ENCODE measurements at places on chromosomes 6 and 20.

DNA sequence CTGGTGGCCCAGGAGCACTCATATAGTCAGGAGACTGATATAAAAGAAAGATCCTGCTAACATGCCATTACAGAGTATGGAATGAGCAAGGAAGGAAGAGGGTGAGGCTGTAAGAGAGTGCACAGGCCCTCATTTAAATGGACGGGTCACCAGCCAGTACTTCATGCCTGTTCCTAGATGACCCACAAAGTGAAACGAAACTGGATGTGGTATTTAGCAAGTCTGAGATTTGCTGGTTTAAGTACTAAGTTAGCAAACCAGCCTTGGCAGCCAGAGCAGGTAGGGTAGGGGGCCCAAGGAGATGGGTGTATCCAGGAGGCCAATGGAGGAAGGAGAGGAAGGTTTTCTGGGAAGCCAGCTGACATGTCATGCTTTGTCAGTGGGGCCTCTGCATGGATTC lies 15.9 kb downstream of the NT5E start:
- no peak for DNase-seq

DNA sequence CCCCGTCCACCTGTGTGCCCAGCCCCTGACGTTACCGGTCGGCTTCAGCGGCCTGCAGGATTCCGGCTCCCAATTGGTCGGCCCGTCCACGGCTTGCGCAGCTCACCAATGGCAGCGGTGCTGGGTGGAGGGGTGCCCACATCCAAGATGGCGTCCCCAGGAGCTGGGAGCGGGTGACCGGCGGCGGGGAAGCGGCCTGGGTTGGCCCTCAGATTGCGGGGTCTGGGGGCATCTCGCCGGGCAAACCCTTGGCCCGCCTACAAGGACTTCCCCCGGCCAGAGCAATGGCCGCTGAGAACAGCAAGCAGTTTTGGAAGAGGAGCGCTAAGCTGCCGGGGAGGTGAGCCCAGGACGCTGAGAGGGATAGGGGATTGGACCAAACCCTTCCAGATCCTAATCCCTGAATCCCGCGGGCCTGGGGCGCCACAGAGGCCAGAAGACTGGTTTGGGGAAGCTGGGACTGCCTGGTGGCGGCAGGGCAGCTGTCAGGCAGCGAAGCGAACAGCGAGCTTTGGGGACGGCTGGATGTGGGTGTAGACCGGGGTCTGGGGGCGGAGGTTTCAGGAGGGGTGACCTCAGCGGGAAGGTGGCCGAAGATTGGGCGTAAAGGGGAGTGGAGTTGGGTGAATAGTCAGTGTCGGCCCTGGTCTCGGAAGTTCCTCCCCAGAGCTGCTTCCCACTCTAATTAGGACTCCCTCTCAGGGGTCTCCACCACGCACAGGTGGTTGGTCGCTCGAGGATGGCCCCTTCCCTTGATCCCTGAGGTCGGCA lies at the start of the genes TBC1D22B and TMEM217:
Gene TBC1D22B (plus strand): TSS at position 139 of the 771 bp plus-strand sequence. CDS start 146 bp downstream, at position 285.
Gene TMEM217 (minus strand): TSS at position 511 of the 771 bp plus-strand sequence. CDS start 39,114 bp downstream, outside the sequence.
- peak; percentile 96 for DNase-seq

GRCh38 chr6:168619560-168620314 lies 178.8 kb downstream of the SMOC2 start:
- DNase-seq = peak; percentile 12

DNA sequence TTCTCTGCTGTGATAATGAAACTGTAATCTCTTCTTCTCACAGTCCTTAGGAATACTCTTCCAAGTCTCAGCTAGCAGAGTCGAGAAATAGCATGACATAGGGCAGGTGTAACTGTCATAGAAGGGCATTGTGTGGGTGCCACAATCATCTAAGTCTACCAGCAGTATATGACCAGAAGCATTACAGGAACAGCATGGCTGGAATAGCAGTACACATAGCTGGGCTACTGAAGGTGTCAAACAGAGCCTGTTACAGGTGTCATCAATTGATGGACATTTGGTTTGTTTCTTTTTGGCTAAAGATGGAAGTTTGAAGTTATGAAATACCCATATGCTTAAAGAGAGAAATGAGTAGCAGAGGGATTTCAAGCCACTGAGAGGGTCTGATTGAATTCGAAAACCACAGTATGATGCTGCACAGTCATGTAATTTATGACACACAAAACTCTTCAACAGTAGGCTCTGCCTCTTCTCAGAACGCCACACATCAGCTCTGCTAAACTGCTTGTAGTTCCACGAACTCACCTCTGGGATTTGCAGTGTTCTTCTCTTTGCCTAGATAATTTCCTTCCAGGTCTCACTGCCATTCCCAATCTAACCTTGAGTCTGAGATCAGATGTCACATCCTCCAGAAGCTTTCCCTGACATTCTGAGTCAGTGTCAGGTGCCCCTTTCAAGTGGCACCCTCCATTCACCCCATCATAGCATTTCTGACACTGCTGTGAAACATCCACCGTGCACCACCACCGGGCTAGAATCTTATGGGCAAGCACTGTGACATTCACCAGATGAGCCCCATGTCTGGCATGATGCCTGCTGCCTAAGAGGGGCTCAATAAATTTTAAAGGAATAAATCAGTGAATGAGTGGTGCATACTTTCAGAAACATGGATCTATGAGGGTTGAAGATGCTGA lies 151.0 kb downstream of the ADAT2 start:
- DNase-seq = no peak

GRCh38 chr20:62362991-62363919 lies 3.9 kb downstream of the LAMA5 start:
- DNase-seq = no peak

DNA sequence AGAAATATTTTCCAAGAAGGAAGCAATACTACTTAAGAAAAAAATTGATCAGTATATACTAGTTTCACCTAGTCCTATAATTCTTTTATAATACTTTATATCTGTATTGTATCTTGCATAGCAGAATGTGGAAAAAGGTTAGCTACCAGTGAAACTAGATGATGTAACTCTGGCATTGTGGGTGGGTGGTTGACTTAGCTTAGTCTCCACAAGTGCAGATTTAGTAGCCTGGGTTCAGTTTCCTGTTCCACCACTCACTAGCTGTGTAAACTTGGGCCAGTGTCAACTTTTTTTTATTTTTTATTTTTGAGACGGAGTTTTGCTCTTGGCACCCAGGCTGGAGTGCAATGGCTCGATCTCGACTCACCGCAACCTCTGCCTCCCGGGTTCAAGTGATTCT lies 2.0 kb downstream of the MUC21 start:
- no peak for DNase-seq

DNA sequence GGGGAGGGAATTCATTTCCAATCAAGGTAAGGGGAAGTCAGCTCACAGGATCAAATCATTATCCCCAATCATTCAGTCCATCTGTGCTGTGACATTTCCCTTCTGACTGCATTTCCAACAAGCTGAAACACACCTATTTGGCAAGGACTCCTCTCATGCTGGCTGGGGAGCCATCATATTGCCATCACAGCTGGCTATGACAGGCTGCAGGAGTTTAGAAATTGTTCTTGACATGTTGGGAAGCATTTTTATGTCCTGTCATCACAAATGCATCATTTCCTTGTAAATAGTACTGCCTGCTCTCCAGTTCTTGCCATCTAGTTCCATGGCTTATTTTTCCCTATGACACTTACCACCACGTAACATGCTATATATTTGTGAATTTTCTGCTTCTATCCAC lies 113.9 kb upstream of the TMEM170B start:
- DNase-seq = no peak

DNA sequence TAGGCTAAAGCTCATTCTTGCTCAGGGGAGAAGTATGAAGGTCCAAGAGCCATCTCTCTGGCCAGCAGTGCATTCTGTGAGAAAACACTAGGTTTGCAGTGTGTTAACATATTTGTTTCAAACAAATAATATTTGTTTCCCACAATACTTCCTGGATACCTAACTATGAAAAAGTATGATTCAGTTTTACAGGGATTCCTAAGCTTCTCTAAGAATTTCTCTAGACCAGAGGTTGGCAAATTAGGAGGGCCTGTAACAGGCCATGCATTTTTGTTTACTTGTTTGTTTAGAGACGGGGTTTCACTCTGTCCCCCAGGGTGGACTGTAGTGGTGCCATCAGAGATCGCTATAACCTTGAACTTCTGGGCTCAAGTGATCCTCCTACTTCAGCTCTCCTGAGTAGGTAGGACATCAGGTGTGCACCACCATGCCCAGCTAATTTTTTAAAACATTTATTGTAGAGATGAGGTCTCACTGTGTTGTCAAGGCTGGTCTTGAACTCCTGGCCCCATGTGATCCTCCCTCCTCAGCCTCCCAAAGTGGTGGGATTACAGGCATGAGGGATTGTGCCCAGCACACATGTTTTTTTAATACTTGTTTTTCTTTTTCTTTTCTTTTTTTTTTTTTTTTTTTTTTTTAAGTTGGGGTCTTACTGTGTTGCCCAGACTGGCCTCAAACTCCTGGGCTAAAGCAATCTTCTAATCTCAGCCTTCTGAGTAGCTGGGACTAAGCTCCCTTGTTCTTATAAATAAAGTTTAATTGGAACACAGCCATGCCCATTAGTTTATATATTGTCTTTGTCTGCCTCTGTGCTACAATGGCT lies 71.7 kb downstream of the ADGRG6 start:
- no peak for DNase-seq

DNA sequence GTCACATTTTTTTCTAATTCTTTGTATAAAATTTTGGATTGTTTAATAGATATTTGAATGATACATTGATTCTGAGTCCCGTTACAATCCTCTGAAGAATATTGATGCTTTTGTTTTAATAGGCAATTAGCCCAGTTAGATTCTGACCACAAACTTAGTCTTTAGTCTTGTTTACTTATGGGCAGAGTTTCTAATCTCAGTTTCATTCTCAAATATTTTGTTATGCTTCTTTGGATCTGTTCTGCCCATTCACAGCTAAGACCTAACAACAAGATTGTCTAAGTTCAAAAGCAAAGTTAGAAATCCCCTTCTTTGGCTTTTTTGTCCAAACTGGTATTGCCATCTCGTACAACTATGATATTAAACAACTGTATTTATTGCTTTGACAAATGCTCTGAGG lies 58.0 kb downstream of the TBXT start:
- no peak for DNase-seq

DNA sequence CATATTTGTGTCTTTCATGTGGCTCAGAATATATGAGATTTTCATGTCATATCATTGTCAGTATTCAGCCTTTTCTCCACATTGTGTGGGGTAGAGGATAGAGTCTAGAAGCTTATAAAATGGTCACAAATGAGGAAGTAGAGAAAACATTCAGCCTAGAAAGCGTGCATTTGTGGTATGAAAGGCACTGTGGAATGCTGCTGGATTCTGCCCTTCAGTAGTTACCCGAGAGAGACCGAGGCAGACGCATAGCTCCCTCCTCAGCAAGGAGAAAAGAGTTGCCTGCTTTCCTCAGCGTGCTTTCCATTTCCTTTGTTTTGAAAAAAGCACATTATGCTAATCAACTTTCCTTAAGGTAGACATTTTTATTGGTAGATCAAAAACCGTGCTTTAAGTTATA lies 28.7 kb downstream of the MYB start:
- peak; percentile 26 for DNase-seq

- DNase-seq = peak; percentile 66
Measured at GRCh38 chr6:31901415-31901952, 402 bp downstream of the ZBTB12 start.
